ENCODE measurements at places on chromosomes 2 and 18.

DNA sequence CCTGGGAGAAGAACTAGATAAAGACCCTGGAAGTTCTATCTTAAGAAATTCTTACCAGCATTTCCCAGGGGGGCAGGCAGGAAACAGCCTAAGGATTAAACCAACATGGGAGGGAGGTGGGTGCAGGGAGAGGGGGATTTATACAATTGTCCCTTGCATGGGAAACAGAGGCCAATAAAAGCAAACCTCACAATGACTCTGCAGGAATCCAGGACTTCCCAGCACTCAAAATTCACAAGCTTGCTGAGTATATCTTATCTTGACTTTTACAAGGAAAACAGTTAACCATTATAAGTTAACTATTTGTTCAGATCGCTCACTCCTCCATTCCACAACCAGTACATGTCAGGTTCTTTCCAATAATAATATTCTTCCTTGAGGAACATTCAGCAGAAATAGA is 241.3 kb downstream of the MREG start:
- DNase-seq: no peak

GRCh38 chr2:63765117-63765516 is 76.6 kb upstream of the UGP2 start:
- DNase-seq: no peak

GRCh38 chr18:63559567-63560491 is 17.7 kb downstream of the SERPINB12 start:
- DNase-seq: no peak

DNA sequence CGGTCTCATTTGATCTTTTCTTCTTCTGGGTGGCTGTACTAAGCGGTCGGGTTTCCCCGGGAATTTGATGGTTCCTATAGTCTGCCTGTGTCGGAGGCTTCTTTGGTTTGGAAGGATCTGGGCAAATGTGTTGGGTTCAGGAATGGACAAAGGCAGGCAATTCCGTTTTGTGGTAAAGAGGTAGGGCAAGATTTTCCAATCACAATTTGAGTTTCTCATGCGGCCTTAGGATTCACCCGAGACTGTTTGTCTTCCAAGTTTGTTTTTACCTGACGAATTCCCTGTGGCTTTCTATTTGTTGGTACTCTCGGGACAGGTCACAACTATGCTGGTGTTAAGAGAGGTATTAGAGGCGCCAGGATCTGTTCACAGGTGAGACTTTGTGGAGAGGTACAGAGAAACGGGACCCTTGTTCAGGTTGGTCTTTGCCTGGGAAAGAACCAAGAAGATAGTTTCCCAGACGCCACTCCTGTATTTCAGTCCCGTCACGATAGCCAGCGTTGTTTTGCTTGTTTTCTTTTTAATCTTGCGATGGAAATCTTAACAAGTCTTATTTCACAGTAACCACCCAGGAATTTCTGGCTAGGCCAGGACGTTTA is 3.0 kb downstream of the SP5 start:
- no peak for DNase-seq

All from sciatic nerve (tissue), 2 donors.